Fibroblast of skin of left quadriceps (primary cell): ENCODE measurements at places on chromosomes 16 and 17.

- DNase-seq, result no peak
These were observed 53.1 kb upstream of the CHMP6 start for GRCh38 chr17:80938556-80938955.

- DNase-seq, result no peak
These were observed at the start of gene STAC2 for GRCh38 chr17:39225308-39225958. STAC2 (minus strand) TSS chr17:39225945; CDS start chr17:39225502, 443 bp downstream.

DNA sequence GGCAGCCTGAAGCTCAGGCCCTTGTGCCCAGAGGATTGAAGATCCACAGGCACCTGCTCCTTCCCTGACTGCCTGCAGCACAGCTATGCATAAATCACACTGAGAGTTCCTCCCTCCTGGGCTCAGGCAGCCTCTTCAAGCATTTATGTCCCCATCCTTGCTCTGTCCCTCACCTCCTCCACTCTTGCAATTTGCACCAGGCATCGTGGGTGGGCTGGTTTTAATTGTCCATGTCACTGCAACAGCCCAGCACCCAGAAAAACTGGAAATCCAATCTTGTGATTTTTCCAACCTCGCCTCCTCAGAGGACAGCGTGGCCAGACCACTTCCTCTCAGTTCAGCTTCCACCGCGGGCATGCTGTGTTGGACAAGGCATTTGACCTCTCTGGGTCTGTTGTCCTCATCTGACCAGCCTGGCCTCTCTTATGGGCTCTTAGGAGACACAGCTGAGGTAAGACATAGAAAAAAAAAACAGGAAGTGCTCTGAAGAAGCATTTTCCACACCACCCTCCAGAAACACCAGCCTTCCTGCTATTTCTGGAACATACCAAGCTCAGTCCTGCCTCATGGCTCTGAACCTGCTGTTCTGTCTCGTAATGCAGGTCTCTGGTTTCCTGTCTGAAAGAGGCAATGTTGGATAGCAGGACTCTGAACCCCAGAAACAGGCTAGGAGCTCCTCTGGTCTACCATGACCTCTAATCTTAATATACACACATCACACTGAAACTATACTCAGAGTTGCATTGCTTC, 8.3 kb downstream of the TMEM114 start:
- DNase-seq, result no peak

- DNase-seq, result no peak
These were observed 24.5 kb downstream of the AKAP1 start for GRCh38 chr17:57109393-57110151.

- peak; percentile 21 for DNase-seq
These were observed 2.5 kb downstream of the RPAIN start for GRCh38 chr17:5422505-5422904.

DNA sequence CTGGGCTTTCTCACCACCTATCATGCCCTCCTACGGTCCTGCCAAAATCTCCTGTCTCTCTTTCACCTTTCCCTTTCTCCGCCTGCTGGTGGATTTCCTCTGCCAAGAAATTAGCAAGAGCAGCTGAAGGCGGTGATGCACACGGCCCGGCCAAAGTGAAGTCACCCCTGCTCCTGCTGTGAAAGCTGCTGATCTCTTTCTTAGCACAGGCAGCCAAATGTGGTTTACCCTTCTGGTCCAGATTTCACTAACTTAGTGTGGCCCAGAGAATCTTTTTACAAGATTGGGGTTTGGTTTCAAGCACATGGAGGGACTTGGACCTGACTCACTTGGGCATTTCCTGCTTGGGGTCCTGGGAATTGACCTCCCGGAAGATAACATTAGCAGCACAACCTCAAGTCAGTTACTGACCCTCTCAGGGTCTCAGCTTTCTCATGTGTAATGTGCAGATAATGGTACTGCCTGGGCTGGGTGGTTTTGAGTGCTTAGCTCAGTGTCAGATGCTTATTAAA, 155.7 kb downstream of the SOCS1 start:
- peak; percentile 56 for DNase-seq

DNA sequence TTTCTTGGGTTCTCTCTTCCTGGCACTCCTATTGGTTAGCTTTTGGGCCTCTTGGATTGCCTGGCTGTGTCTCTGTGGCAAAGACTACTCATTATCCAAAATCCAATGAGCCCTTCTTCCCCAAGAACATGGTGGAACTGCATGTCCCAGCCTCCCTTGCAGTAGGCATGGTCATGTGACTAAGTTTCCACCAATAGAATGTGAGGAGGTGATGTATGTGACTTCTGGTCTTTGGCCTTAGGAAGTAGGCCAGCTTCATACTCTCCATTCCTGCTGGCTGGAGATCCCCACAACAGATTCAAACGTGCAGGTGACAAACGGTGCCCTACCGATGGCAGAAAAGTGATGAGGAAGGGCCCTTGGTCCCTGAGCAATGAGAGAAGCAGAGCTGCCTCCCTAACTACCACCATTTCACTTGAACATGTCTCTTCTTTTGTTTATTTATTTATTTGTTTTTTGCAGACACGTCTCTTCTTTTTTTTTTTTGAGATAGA, 17.3 kb upstream of the SPN start:
- no peak for DNase-seq

GRCh38 chr17:1590747-1591473, 28.3 kb upstream of the PITPNA start:
- DNase-seq, result no peak

- DNase-seq, result no peak
These were observed 387.3 kb downstream of the MAF start for GRCh38 chr16:79213214-79213613.

DNA sequence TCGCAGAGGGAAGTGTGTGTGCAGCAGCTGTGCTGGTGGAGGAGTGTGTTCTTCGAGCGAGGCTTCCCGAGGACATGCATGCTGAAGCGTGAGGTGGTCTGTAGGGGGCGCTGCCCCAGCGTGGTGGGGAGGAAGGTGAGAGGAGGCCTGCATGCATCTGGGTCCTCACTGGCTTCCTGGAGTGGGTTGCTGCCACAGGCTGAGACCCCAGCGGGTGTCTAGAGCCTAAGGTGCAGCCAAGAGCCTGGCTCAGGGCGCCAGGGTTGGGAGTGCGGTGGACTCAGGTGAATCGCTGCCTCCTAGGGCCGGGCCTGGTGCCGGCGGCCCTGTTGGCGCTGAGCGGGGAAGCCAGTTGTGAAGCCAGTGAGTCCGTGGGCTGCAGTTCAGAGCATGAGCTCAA, 7.5 kb upstream of the HSD3B7 start:
- no peak for DNase-seq

- no peak for DNase-seq
These were observed 3.5 kb downstream of the C17orf100 start for GRCh38 chr17:6654841-6655731.

DNA sequence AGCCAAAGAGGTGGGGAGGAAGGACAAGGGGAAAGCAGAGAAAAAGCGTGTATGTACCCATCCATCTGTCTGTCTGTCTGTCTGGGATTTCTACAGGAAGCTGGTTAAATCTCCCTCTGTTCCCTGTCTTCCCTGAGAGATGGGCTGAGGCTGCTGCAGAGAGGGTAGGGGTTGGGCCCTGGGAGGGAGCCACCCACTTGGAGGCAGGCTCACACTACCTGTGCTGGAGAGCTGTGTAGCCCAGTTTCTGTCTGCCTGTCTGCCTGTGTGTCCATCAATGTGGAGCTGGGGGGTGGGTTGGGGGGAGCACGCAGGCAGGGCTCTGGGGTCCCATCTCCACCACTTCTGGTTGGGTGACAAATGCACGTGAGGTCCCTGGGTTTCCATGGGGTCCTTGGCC, 18.6 kb upstream of the C17orf113 start:
- DNase-seq, result no peak

DNA sequence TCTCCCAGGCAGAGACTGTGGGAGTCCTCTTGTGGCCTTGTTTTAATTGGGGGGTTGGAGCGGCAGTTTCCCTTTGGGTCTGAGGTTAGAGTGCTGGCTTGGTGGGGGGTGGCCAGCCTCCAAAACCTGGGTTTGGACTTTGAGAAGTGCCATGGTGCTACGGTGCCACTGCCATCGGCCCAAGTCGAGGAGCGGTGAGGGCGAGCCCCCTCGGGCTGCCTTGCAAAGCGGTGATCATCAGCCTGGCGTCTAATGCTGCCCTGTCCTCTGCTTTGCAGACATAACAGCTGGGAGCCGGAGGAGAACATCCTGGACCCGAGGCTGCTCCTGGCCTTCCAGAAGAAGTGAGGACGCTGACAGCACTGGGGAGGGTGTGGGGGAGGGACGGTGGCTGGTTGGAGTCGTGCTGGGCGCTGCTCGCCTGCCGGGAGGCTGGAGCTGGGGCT, 1.2 kb downstream of the CBX2 start:
- DNase-seq, result no peak

GRCh38 chr16:24138024-24138423, 118.1 kb upstream of the CACNG3 start:
- no peak for DNase-seq

DNA sequence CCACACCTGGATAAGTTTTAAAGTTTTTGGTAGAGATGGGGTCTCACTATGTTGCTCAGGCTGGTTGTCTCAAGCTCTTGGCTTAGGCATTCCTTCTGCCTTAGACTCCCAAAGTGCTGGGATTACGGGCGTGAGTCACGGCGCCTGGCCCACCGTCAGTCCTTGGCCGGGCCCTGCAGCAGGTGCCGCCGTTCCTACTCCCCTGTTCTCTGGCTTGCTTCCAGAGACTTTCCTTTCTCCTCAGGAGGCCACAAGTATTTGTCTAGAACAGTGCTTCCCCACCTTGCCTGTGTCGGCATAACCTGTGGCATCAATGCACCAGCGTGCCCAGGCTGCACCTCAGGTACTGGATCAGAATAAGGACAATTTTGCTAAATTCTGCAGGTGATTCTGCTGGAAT, 3.0 kb upstream of the MGAT5B start:
- DNase-seq, result no peak
